Nasal cavity respiratory epithelium epithelial cell of viscerocranial mucosa (primary cell): ENCODE measurements at places on chromosomes 7 and 10. TPM values are rescaled to one million over a fixed set of nuclear protein-coding genes. Genes with fewer than 3 reads are reported as not detected.

Gene ANKRD16
- 5.1 and 7.3 TPM in 2 replicates for total RNA-seq

Gene MRPS16
- 58.2 and 83.7 TPM in 2 replicates for total RNA-seq

Gene CARD11
- total RNA-seq: 2.4 and 8.5 TPM in 2 replicates

Gene NUTM2A
- total RNA-seq: 0.68 and 0.71 TPM in 2 replicates

Gene CNNM1
- under 0.01 and 0.14 TPM in 2 replicates for total RNA-seq

Gene SDHAF3
- 14.0 and 15.2 TPM in 2 replicates for total RNA-seq

Gene CYP26A1
- total RNA-seq: not detected in 2 replicates

Gene SPDYE6
- total RNA-seq: not detected in 2 replicates

Gene TRIM24
- total RNA-seq: 3.4 and 11.7 TPM in 2 replicates

Gene CISD1
- total RNA-seq: 16.4 and 25.1 TPM in 2 replicates

Gene SPDYE5
- total RNA-seq: not detected in 2 replicates

Gene GIMAP5
- not detected in 2 replicates for total RNA-seq

Gene MCM10
- total RNA-seq: 0.21 and 0.34 TPM in 2 replicates

Gene FBXW4
- 40.0 and 51.9 TPM in 2 replicates for total RNA-seq

Gene ZNF92
- 2.7 and 6.0 TPM in 2 replicates for total RNA-seq

Gene CPA4
- total RNA-seq: 8.2 and 21.3 TPM in 2 replicates

Gene PTPRZ1
- total RNA-seq: 15.4 and 17.7 TPM in 2 replicates

Gene ITIH5
- total RNA-seq: 0.07 TPM in 1 of 2 replicates, not detected in the other
